ENCODE measurements at places on chromosomes 2 and 18. TPM values are rescaled to one million over a fixed set of nuclear protein-coding genes. Genes with fewer than 3 reads are reported as not detected.

DNA sequence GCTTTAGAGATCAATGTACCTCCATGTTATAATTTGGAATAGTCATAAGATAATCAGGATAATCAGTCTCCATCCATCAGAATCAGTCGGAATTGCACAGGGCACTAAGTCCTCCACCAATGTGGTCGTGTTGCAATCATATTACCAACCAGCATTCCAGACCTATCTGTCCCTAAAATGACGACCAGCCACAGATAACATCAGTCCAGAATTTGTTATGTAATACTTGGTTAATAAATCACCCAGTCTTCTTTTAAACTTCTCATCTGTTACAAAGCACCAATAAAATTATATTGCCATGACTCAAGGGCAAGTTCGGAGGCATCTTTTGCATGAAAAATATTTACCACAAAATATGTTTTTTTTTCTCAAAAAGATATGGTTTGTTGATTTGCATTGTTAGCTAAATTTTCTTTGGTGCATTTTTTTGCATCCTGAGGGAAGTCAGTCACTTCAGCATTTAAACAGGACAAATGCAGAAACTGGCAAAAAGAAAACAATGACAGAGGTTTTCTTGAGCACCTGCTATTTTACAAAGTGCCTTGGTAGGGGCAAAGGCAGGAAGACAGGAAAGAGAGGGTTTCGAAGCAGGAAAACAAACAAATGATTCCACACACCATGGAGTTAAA, 29.3 kb downstream of the PIEZO2 start:
- no peak for DNase-seq
- no peak overlapping the region for H3K27ac ChIP-seq
- H3K36me3 ChIP-seq = no peaks in the 10 kb centered on the region
- no peaks in the 10 kb centered on the region for H3K27me3 ChIP-seq

DNA sequence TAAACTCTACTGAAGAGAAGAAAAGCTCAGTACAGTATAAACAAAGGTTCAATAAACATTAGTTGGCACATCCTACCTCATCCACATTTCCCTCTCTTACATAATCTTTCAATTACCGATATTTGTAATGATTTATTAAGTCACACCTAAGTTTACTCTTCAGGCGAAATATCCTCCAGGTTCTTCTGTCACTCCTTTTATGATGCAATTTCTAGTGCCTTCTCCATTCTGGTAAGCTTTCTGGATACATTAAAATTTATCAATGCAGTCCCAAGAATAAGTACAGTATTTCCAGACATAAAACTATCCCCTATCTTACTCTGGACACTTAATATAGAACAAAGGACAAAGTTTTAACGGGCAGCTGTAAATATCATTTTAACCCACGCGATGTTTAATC, 5.6 kb downstream of the HNRNPLL start:
- H3K27me3 ChIP-seq = no peaks in the 10 kb centered on the region
- no peak for DNase-seq
- peaks cover 65% of the 10 kb centered on the region for H3K4me1 ChIP-seq
- H3K36me3 ChIP-seq = peaks cover 32% of the 10 kb centered on the region

DNA sequence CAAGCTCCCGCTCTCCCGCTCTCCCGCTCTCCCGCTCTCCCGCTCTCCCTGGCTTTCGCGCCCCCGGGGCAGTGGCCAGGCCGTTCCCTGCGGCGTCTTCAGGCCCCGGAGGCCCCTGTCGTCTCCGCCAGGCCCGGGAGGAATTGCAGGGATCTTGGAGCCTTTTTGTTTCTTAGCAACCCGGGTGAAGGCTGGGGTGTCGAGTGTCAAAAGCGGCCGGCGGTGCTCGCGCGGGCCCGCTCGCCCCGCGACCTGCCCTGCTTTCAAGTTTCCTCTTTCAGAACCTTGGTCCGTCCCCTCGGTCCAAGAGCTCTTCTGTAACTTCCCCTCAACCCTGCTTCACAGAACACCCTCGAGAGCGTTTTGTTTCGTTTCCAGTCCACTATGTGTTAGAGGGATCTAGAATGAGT, 1.4 kb downstream of the RNF138 start:
- no peaks in the 10 kb centered on the region for H3K27me3 ChIP-seq
- peaks cover 38% of the 10 kb centered on the region for H3K4me1 ChIP-seq
- DNase-seq = peak; percentile 37

DNA sequence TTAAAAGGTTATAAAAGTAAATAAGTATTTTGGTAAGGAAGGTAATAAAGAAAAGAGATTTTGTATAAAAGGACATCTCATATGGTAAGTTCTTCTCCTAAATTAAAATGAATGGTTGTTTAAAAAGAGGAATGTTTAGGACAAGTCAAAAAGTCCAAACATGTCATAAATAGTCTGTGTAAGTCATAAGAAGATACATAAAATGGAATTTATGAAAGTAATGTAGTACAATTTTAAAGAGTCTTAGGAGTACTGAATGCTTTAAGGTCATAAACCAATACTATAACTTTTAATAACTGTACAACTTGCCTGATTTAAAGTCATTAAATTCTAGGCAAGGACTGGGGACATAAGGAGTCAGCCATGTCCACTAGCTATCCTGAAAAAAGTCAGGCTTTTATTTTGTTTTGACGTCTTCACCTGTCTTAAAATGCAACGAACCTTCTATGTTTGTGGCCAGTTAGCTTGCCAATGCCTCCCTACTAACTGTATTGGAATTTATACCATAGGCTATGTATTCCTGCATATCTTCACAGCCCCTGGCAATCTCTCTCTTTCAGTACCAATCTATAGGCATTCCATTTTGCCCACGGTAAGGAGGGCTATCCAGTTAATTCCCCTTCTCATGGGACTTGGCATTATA, 312.3 kb upstream of the LRRTM4 start:
- H3K4me3 ChIP-seq = no peak overlapping the region
- no peaks in the 10 kb centered on the region for H3K4me1 ChIP-seq
- H3K27me3 ChIP-seq = no peaks in the 10 kb centered on the region
- no peak for DNase-seq
- no peaks in the 10 kb centered on the region for H3K36me3 ChIP-seq

- peaks cover 2% of the 10 kb centered on the region for H3K36me3 ChIP-seq
- no peak for DNase-seq
- H3K27me3 ChIP-seq = peaks cover 5% of the 10 kb centered on the region
- no peak overlapping the region for H3K4me3 ChIP-seq
Observed at GRCh38 chr2:54927085-54927750, 123.0 kb downstream of the RTN4 start.

DNA sequence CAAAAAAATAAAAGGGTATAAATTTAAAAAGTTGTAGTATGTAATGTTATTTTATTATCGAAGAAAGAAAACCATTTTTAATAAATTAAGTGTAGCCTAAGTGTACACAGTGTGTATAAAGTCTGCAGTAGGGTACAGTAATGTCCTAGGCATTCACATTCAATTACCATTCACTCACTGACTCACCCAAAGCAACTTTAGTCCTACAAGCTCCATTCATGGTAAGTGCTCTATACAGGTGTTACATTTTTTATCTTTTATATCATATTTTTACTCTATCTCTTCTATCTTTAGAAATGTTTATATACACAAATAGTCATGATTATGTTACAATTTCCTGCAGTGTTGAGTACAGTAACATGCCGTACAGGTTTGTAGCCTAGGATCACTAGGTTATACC, 59.5 kb downstream of the RABL2A start:
- H3K27ac ChIP-seq = no peak overlapping the region
- peaks cover 14% of the 10 kb centered on the region for H3K27me3 ChIP-seq
- peaks cover 6% of the 10 kb centered on the region for H3K4me1 ChIP-seq
- H3K36me3 ChIP-seq = no peaks in the 10 kb centered on the region
- no peak for DNase-seq

- no peak overlapping the region for H3K4me3 ChIP-seq
- no peaks in the 10 kb centered on the region for H3K36me3 ChIP-seq
- no peaks in the 10 kb centered on the region for H3K4me1 ChIP-seq
- DNase-seq = no peak
- H3K27me3 ChIP-seq = no peaks in the 10 kb centered on the region
Observed at GRCh38 chr2:21657445-21657844, 533.7 kb downstream of the TDRD15 start.

DNA sequence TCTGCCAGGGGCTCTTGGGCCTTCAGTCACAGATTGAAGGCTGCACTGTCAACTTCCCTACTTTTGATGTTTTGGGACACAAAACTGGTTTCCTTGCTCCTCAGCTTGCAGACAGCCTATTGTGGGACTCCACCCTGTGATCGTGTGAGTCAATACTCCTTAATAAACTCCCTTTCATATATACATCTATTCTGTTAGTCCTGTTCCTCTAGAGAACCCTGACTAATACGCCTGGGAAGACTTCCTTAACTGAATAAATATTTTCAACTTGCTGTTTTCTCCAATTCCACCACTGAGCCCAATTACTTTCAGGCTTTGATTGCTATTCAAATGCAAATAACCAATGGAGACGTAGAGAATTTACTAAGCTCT, 61.4 kb upstream of the CCDC195 start:
- no peak overlapping the region for H3K27ac ChIP-seq
- peaks cover 7% of the 10 kb centered on the region for H3K4me1 ChIP-seq
- no peaks in the 10 kb centered on the region for H3K27me3 ChIP-seq
- no peak overlapping the region for H3K4me3 ChIP-seq
- no peak for DNase-seq

DNA sequence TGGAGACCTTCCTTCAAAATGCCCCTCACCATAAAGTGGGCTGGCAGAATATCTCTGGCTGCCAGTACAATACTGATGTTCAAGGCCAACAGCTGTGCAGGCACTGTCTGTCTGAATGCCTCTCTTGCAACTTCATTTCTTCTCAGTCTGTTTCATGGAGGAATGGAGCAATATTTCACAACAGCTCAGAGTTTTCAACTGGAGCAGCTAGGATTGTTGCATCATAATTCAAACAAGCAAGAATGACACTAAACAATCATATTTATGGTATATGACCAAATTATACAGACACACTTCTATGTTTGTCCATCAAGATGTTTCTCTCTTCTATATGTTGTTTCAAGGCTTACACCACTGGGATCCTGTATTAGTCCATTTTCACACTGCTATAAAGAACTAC, 444.2 kb downstream of the LRATD1 start:
- no peak overlapping the region for H3K4me3 ChIP-seq
- H3K36me3 ChIP-seq = no peaks in the 10 kb centered on the region
- no peak overlapping the region for H3K27ac ChIP-seq
- H3K27me3 ChIP-seq = peaks cover 11% of the 10 kb centered on the region

DNA sequence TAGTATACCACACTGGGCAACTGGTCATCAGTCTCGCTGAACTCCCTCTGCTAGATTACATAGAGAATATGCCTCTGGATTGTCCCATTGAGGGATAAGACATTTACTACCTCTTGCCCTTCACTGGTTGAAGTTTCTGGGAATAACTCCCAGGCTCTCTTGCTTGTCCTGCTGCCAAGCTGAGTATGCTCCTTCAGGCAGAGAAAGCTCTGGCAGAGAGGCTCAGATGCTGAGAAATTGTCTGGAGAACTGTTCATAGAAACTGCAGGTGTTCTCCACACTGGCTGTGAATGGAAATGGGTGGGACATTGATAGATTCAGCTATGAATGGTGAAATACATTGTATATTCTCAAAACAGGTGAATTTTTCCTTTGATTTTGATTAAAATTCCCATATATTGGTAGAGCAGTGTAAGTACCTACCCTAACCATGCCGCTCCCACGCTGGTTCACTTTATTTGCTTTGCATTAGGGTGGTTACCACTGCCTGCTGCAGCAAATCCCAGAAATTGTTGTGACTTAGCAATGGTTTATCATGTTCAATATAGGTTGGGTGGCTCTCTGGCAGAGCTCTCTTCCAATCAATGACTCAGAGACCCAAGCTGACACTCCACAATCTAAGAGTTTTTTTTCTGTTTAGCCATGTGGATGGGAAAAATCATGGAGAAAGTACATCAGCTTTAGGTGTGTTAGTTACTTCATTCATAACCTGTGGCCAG, 36.7 kb downstream of the FAM117B start:
- no peak overlapping the region for H3K4me3 ChIP-seq
- peaks cover 34% of the 10 kb centered on the region for H3K4me1 ChIP-seq

DNA sequence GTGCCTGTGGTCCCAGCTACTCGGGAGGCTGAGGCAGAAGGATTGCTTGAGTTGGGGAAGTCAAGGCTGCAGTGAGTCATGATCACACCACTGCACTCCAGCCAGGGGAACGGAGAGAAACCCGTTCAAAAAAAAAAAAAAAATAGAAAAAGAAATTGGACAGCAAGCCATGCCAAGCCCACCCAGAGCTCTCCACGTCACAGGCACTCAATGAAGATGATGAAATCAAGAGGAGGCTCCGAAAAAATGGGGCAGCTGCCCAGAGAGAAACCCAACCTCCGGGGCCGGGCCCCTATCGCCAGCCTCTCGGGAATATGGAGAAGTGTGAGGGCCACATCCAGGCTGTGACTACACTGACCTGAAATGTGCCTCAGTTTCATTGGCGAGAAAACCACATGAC, 40.0 kb downstream of the BIN1 start:
- H3K27ac ChIP-seq = no peak overlapping the region
- H3K4me1 ChIP-seq = peaks cover 14% of the 10 kb centered on the region
- DNase-seq = no peak
- H3K27me3 ChIP-seq = no peaks in the 10 kb centered on the region
- peaks cover 23% of the 10 kb centered on the region for H3K36me3 ChIP-seq
- no peak overlapping the region for H3K4me3 ChIP-seq

GRCh38 chr2:240440704-240441320, 5.3 kb downstream of the GPC1 start:
- no peaks in the 10 kb centered on the region for H3K36me3 ChIP-seq
- H3K4me3 ChIP-seq = no peak overlapping the region
- DNase-seq = no peak
- H3K27me3 ChIP-seq = peaks cover 6% of the 10 kb centered on the region
- H3K27ac ChIP-seq = no peak overlapping the region

DNA sequence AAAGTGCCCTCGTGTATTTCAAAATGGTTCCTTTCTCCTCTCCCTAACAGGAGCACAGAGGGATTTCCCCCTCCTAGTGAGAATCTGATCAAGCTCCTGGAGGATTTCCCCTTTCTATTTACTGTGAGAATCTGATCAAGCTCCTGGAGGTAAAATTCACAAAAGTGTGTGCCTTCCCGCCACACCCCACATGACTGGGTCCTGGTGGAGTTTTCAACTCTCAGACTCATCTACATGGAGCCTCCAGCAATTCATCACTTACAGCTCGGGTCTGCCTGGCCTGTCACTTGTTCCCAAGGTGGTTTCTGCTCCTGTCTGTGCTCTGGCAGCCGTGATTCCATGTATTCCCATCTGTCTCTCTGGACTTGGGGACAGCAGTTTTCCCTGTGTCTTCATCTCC, 590.7 kb downstream of the FBXO15 start:
- H3K27me3 ChIP-seq = peaks cover 1% of the 10 kb centered on the region
- H3K4me1 ChIP-seq = no peaks in the 10 kb centered on the region
- H3K27ac ChIP-seq = no peak overlapping the region
- DNase-seq = no peak

Gene RIT2
- total RNA-seq = not detected

Gene TFCP2L1
- total RNA-seq = 0.02 TPM

Gene FASTKD2
- 36.7 TPM for total RNA-seq

Gene RAB3GAP1
- total RNA-seq = 25.6 TPM

Gene KCNG2
- not detected for total RNA-seq

Gene PRSS56
- not detected for total RNA-seq

Gene ST6GAL2
- total RNA-seq = not detected

Gene PRKAG3
- total RNA-seq = not detected

Gene C2orf76
- 10.3 TPM for total RNA-seq

Gene SEPTIN10
- total RNA-seq = 0.13 TPM

Gene NEU2
- not detected for total RNA-seq

Gene RSAD2
- 2.4 TPM for total RNA-seq
